ENCODE measurements at places on chromosomes 11 and 22.

- no peak for DNase-seq
These were observed 34.4 kb upstream of the RASD2 start for GRCh38 chr22:35506259-35506570.

GRCh38 chr11:33741806-33742205 lies 5.6 kb upstream of the CD59 start:
- DNase-seq, result no peak

- no peak for DNase-seq
These were observed 74.9 kb downstream of the CECR2 start for GRCh38 chr22:17444204-17444504.

- DNase-seq, result no peak
These were observed 193.6 kb downstream of the BUD13 start for GRCh38 chr11:116579031-116579653.

- DNase-seq, result no peak
These were observed 38.3 kb downstream of the PIK3IP1 start for GRCh38 chr22:31253949-31254348.

DNA sequence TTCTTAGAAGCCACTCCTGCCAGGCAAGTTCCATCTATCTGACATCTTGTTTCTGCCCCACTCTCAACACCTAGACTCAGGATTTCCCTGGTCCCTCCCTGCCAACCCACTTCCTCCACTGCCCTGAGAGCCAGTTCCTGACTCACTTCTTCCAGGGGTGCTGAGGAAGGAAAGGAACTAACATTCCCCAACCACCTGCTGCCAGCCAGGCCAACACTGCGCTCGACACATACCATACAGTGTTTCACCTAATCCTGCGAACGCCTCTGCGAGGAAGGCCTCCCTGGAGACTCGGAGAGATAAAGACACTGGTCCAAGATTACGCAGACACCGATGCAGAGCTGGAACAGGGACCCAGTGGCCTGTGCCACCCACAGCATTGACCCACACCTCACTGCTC lies 40.2 kb downstream of the MICAL3 start:
- no peak for DNase-seq

DNA sequence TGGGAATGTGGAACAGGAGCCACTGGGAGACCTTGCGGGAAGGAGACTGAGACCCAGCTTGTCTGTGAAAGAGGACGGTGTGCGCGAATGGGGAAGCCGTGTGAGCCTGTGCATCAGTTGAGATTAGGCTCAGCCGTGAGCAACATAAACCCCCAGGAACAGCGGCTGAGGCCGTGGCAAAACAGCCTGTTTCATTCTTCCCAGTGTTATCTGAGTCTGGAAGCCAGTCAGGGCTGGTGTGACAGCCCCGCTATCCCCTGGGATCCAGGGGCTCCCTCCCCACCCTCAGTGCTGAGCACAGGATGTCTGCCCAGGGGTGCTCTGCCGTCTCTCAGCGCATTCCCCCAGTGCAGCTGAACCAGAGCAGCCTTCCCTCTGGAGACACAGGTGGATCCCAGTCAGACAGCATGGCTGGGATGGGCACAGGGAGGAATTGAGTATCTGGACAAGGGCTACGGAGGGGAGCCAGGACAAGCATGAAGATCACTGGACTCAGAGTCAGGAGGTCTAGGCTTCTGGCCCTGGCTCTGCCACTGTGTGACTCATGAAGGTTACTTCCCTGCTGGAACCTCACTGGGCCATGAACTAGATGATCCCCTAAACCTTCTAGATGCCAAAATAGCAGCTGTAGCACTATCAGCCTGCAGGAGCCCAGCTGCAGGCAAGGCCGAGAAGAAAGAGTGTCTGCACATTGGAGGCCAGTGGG lies 8.6 kb downstream of the OAF start:
- DNase-seq, result no peak

GRCh38 chr11:44595964-44596381 lies 30.5 kb downstream of the CD82 start:
- no peak for DNase-seq

- DNase-seq, result no peak
These were observed 11.8 kb downstream of the IL17REL start for GRCh38 chr22:50000587-50001387.
